NCI-H187 (cell line): ENCODE measurements at places on chromosomes 1 and 21.
A peak's percentile ranks its signal among the peaks of the same experiment; 100 is the strongest.

- peak; percentile 24 for DNase-seq
These were observed 1.5 kb upstream of the COX20 start for GRCh38 chr1:244833734-244834542.

DNA sequence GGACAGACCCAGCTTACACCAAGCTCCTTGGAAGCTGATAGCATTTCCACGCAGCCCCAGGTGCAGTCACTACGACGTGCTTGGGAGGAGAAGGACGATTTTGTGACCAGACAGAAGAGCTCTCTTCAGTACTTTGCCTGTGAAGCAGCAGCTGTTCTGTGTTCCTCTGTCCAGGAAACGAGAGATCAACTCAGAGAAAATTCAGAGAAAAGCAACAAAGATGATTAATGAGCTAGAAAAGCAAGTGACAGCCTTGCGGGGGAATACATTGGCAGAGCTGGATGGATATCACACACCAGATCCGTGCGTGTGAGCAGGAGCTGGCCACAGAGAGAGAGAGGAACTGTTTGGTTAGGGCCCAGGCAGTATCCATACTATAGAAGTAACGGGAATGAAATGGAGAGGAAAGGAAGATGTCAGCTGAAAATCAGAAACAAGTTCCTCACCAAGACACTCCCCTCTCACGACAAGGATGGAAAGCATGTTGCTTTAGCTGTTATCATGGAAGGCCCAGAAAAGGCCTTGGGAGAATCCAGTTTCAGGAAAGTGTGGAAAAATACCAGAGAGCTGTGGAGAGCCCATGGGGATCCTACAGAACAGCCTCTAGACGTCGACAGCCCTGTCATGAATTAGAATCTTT is 106.2 kb downstream of the TOMM20 start:
- DNase-seq, result no peak

GRCh38 chr1:9723068-9723805 is 71.7 kb downstream of the PIK3CD start:
- DNase-seq, result no peak

GRCh38 chr1:114490274-114490693 is 20.7 kb downstream of the TRIM33 start:
- no peak for DNase-seq

DNA sequence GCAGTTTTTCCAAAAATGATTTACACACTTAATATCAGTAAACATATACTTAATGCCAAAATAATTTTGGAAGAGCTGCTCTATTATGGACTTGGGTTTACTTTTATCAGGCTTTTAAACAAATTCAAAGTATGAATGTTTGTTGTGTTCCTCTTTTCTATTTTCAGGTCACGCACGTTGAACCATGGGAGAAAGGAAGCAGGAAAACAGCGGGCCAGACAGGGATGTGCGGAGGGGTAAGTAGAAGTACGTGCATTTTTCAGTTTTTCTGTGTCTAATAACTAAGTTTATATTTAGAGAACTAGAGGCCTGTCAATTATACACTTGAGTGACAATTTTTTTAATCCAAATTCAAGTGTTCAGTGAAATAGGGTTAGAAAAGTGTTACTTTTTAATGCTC is 3.4 kb downstream of the PRPF38B start:
- no peak for DNase-seq

DNA sequence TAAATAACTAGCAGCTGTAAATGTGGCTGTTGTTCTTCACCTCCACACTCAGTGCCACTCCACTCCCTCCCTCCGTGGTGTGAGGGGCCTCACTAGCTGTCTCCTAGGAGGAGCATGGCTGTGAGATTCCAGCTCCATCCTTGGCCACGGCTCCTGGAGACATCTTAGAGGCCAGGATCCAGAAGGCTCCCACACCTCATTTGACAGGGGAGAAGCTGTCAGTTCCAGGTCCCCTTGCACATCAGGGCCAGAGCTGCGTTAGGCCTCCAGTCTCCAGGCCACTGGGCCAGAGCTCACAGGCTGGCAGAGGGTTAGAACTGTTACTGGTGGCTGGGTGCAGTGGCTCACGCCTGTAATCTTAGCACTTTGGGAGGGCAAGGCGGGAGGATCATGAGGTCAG is 15.0 kb downstream of the PCSK9 start:
- no peak for DNase-seq

GRCh38 chr1:115828101-115829022 is 12.6 kb downstream of the NHLH2 start:
- DNase-seq, result no peak

DNA sequence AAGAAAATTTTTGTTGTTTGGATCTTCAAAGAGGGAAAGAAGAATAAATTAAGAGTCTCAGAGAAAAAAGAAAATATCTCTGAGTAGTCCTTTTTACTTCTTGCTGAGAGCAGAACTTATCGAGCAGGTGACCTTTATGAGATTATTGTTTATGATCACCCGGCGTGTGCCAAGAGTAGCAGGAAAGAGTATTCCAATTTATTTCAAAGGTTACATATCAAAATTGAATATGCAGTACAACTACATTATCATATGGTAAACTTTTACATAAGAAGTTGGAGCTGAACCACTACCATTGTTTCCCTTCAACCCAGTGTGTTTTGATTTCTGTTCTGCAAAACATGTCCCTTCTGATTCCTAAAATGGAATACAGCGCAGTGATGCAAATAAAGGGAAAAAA is 204.3 kb upstream of the SNX7 start:
- no peak for DNase-seq

- DNase-seq, result no peak
These were observed 9.2 kb downstream of the CGN start for GRCh38 chr1:151520359-151520758.

- no peak for DNase-seq
These were observed 30.2 kb upstream of the ATP5PO start for GRCh38 chr21:33945652-33946270.

- DNase-seq, result no peak
These were observed 117.6 kb downstream of the KIAA0319L start for GRCh38 chr1:35439626-35440025.

GRCh38 chr1:237018896-237019295 is 14.7 kb upstream of the MT1HL1 start:
- no peak for DNase-seq

- DNase-seq, result no peak
These were observed at the start of gene CR1 for GRCh38 chr1:207495801-207496792. Gene CR1 (plus strand): TSS chr1:207496157. CDS start chr1:207496268, 111 bp downstream.

DNA sequence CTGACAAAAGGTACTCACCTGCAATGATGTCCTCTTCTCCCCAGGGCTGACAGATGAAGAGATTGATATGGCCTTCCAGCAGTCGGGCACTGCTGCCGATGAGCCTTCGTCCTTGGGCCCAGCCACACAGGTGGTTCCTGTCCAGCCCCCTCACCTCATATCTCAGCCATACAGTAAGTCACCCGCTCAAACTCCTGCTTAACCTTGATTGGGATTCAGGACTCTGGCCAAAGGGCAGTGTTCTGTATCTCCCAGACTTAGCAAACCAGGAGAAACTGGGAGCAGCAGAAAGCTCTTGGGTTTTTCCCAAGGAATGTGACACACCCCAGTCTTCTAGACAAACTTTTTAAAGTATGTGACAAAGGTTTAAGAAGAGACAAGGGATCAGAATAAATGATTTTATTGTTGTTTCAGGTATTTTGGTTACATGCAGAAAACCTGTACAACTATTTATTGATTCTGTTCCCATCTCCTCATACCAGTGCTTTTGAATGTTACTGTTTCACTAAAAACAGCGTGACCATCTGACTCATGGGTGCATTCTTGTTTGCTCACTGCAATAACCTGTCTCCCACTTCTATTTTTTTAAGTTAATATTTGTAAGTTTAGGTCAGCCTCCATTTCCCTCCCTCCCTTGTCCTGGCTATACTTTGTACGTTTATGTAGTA is 124.6 kb downstream of the PEX14 start:
- no peak for DNase-seq

DNA sequence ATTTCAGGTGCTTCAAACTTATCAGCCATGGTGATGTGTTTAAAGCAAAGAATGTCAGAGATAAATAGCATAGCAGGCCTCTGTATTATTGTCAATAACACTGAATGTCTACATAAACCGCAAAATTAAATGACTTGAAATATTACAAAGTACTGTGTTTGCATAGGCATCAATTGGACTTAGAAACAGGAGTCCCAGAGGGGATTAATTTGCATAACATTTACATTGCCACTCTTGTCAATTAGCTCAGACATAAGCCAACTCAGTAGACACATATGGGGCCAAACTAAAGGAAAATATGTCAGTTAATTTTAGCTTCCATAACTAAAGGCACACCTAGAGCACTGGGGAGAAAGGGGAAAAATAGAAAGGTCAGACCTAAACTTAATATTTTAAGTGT is 814.5 kb upstream of the NEGR1 start:
- DNase-seq, result no peak

DNA sequence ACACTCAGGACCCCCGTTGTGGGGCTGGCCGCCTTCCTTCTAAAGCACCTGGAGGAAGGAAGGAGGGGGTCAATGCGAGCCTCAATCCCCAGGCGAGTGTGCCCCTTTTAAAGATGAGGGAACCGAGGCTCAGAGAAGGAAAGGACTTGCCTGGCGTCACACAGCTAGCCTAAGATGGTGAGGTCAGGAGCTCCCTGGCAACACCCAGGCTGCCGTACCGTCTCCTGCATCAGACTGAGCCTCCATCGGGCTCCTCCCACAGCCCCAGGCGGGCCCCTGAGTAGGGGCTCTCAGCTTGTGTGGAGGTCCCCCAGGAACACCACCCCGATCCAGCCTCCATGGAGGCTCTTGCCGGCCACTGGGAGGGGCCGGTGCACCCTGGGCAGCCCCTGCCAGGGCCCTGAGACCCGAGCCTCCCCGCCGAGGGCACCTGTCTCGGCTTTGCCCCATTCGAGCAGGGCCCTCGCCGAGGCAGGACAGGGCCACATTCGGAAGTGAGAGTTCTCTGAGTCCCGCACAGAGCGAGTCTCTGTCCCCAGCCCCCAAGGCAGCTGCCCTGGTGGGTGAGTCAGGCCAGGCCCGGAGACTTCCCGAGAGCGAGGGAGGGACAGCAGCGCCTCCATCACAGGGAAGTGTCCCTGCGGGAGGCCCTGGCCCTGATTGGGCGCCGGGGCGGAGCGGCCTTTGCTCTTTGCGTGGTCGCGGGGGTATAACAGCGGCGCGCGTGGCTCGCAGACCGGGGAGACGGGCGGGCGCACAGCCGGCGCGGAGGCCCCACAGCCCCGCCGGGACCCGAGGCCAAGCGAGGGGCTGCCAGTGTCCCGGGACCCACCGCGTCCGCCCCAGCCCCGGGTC is at the start of gene AIRE:
TSS of gene AIRE (plus strand) at position 739 of the 855 bp plus-strand sequence. CDS start 131 bp downstream, outside the sequence.
- DNase-seq, result no peak

- DNase-seq, result no peak
These were observed 167.1 kb downstream of the ATP6V1G3 start for GRCh38 chr1:198373376-198373775.

GRCh38 chr1:228664399-228664914 is 70.8 kb upstream of the RHOU start:
- DNase-seq, result peak; percentile 56

DNA sequence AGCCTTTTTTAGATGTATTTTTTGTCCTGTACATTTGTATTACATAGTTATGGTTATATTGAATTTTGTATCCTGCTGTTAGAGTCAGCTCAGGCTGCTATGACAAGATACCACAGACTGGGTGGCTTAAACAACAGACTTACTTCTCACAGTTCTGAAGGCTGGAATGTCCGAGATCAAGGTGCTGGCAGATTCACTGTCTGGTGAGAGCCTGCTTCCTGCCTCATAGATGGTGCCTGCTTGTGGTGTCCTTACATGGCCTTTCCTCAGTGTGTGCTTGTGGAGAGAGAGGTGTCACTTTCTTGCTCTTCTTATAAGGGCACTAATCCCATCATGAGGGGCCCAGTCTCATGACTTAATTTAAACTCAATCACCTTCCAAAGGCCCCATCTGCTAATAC is 23.1 kb upstream of the MYSM1 start:
- no peak for DNase-seq

DNA sequence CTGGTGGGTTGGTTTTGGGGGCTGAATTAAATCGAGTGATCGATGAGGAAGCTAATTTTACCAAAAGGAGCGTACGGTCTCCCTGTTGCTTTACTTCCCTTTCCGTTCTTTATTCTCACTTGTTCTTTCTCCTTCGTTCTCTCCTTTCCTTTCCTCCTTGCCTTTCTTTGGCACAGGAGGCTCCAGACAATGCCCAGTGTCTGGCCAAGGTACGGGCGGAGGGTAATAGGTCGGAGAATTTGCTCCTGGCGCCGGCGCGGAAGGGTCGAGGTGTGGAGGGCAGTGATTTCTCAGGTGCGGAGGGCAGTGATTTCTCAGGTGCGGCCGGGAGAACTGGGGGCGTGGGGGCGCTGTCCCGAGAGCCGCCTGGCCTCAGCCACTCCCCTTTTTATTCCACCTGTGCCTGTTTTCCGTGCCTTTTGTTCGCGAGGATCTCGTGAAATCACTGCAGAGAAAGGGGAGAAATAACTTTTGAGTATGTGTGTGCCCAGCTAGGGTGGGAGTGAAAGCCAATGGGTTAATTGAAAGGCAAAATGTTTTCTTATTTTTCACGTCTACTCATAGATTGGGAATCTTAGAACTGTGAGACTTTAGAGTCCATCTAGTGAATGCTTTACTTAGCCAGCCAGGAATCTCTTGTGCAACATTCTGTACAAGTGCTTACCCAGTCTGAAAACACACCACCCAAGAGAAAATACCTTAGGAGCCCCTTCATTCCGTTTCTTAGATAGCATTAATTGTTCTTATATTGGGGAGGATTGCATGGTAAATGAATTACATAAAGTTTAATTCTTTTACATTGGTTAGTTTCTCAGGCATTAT is 1.3 kb downstream of the FNBP1L start:
- peak; percentile 27 for DNase-seq

GRCh38 chr1:109386054-109386717 is 11.5 kb downstream of the SORT1 start:
- DNase-seq, result no peak

GRCh38 chr21:41510500-41510899 is 2.5 kb upstream of the TMPRSS2 start:
- DNase-seq, result no peak

DNA sequence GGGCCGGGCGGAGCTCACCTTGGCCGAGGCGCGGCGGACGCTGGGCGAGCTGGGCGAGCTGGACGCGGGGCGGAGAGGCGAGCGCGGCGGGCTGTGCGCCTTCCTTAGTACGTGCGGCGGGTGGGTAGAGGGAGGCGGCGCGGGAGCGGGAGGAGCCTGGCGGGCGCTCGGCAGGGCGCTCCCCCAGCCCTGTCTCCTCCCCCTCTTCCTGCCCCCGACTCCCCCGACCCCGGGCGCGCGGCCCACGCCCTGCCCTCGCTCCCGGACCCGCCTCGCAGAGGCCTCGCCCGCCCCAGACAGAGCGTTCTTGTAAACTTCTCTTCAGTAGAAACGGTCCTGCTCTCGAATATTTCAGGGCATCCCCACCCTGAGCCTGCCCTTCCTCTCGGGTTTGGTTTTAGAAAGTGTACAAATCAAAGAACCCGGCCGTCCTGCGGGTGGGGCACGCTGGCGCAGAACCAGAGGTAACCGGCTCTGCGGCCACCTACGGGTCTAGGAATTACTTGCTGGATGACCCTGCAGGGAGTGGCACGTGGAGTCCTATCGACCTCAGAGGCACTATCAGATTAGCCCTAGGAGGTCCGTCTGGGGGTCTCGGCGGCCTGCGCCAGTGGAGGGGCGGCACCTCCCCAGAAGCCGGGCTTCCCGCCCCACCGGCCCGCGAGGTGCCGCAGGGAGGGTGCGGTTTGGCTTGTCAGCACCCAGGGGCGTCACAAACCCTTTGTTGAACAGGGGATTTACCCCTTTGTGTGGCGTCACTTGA is at the start of gene S100A10:
TSS of gene S100A10 (minus strand) at position 126 of the 763 bp plus-strand sequence. CDS start 7,629 bp downstream, outside the sequence.
- DNase-seq, result no peak

GRCh38 chr1:161159087-161159912 is at the start of gene USP21:
Gene USP21 (plus strand): TSS chr1:161159500. CDS start chr1:161160641, 1,141 bp downstream.
- peak; percentile 96 for DNase-seq
